ENCODE measurements at places on chromosomes 7 and 10.

- DNase-seq, result no peak
These were observed 2.5 kb downstream of the SNCG start for GRCh38 chr10:86960863-86961434.

- peak; percentile 54 for DNase-seq
These were observed 1277.1 kb downstream of the GATA3 start for GRCh38 chr10:9331583-9332008.

DNA sequence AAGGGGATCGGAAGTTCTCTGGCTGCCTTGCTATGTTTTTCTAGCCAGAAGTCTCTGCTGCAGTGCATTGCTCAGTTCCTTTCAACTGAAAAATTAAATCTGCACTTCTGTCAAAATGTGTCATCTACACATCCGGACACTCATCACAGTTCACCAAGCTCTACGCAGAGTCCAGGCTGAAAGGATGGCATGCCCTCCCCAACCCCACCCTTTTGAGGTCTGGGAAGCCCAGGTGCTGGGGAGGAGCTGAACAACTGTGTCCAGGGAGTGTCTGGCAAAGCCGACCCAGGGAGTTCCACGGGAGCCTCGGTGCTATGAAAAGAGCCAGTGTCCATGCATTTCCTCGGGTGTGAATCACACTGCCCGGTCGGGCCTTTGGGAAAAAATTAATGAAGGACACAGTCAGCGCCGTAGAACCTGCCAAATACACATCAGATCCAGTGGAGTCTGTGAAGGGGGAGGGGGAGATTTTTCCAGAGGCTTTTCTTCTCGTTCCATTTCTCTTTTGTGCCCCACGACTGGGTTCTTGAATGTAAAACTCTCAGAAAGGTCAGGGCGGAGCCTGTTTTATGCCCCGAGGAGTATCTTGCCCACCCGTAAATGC is 757 bp upstream of the PALS2 start:
- peak; percentile 31 for DNase-seq

- no peak for DNase-seq
These were observed 582.2 kb downstream of the SORCS1 start for GRCh38 chr10:106582291-106582690.
